ENCODE measurements at places on chromosomes 7 and 10.

GRCh38 chr10:79181698-79182521, 113.1 kb downstream of the ZMIZ1 start:
- no peak for DNase-seq

GRCh38 chr10:54402576-54402975, 398.5 kb downstream of the PCDH15 start:
- DNase-seq: no peak

GRCh38 chr10:84783386-84783785, 455.0 kb downstream of the CCSER2 start:
- DNase-seq: no peak

DNA sequence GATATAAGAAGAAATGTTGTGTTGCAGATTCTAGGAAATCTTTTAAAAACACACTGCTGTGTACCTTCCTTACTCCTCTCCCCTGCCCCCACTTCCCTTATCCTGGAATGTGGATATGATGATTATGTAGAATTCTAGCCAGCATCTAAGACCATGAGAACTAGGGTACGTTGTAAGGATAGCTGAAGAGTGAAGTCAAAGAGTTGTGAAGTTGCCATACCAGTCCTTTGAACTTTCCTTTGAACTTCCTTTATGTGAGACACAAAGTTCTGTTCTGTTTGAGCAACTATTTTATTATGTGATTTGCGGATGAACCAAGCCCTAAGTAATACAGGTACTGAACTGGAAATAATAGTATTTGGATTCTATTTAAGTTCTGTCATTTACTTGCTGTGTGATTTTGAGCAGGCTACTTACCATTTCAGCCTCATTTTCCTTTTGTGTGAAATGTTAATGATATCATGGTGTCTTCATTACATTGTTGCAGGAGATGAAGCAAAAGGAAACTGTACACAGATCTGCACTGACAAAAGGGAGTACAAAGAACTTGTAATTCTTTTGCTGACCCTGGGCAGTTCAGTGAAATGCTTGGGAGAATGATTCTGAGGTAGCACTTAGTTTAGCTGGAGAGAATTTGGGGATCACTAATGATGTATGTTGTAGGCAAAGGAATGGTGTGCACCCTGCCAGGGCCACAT, 31.4 kb downstream of the RPA3 start:
- DNase-seq: no peak

DNA sequence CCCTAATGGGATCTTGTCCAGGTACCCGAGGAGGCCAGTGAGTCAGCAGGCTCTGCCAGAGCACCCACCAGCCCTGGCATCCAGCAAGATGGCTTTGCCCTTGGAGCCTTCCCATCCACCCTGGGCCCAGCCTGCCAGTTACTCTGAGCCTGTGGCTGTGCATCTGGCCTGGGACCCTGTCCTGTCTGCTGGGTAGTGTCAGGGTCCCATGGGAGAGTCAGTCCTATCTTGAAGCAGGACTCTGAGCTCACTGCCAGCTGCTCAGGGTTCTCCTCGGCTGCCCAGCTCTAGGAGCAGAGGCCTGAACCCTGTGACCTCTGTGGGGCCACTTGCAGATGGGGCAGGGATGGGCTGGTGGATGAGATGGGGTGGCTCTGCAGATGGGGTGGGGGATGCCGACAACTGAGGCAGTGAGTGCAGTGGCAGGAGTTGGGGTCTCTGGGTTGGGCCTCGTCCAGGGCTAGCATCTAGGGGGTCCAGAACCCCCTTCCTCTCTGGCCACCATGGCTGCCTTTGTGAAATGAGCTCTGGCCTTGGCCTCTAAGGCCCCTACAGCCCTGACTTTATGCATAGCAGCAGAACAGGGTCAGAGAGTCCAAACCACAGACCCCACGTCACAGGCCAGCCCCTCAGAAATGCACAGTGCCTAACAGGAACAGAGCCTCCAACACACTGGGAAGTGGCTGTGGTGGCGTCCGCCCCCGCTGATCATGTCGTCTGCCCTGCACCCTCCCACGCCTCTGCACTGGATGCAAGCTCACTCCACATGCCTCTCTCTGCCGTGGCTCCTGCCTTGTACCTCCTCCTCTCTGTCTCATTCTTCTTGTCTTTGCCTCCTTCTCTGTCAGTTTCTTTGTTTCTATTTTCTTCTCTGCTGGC, 88.1 kb upstream of the RET start:
- no peak for DNase-seq

DNA sequence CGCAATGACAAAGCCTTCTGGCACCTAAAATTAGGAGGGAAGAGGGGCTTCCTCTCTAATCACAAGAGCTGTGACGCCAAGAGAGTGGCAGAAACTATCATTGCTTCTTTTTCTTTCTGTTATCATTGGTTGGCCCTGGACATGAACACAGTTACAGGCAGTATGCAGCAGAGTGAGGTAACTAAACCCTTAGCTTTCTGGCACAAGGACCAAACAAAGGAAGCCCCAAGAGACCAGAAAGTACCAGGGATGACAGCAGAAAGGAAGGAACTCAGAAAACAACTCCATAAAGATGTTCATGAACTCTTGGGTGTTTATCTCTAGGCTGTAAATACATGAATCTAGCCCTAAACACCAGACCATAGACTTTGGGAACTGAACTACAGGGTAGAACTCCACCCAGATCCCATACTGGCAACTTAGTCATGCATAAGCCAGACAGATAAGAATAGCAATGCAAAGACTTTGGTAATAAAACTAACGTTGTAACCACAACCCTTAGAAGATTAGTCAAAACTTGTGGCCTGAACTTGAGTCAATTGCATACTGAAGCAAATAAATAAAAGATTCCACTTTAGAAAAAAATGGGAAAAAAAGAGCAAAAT, 195.7 kb upstream of the PTN start:
- DNase-seq: no peak

DNA sequence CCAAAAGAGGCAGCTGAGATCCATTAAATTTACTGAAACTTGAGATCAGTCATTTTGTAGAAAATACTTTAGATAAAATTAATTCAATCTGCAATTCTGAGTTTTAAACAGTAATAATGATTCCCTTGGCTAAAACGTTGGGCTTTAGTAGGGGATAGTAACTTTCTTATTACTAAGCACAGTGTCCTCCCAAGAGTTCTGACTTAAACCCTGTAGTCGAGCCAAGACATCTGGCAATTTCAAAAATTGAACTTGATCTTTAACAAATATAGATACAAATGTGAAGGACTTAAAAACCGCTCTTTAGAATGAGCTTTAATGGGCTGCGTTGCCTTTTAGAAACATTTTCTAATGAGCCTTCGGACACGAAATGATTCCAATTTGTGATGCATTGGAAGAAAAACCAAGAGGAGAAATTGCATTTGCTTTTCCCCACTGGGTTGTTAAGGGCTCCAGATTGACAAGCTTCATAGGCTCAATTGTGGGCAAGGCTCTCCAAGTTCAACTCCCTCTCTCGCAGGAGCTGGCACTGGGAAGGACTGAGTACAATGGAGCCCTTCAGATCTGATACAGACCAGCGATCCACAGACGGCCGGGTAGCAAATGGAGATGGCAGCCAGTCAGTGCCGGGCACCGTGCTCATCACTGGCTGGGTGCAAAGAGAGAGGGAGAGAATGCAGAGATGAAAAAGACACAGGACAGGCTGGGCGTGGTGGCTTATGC, 921.3 kb upstream of the AUTS2 start:
- DNase-seq: no peak

DNA sequence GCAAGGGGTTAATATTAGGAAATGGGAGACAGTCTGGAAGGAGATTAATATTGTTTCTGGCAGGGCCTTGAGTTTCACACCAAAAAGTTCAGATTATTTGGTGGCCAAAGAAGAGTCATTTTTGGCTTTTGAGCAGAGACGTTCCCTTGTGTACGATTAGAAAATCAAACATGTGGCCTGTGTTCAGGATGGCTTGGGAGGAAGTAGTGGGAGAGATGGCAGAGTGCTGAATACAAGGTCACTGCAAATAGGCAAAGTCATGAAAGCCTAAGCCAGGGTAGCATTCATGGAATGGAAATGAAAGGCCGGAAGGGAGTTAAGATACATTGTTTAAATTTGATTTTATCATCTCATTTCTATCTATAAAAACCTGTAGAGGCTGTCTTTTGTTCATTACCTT, 9.5 kb upstream of the GGCT start:
- no peak for DNase-seq

GRCh38 chr7:90931986-90932916, 332.0 kb upstream of the FZD1 start:
- DNase-seq: no peak

GRCh38 chr10:33215154-33215553, 119.3 kb downstream of the NRP1 start:
- DNase-seq: no peak

- DNase-seq: no peak
Observed at GRCh38 chr10:86944471-86944870, 12.9 kb downstream of the MMRN2 start.

DNA sequence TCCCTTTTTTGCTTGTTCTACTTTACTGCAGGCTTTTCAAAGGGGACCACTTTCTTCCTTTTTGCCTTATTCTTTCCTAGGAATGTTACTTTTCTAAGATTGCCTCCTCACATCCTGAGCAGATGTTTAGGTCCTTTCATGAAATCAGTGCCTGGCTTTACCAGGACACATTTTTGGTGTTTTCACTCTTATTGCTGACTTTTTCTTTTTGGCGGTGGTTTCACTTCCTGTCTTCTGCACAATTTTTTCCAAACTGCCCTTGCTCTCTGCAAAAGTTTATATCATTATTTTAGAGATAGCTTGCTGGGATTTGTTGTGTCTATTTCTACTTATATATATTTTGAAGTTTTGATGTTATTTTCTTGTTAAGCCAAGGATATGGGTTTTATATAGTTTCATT, 332.2 kb upstream of the MTPN start:
- DNase-seq: no peak

- no peak for DNase-seq
Observed at GRCh38 chr7:17126413-17127268, 171.8 kb upstream of the AHR start.

- DNase-seq: peak; percentile 3
Observed at GRCh38 chr7:28853834-28854749, 104.0 kb downstream of the TRIL start.

DNA sequence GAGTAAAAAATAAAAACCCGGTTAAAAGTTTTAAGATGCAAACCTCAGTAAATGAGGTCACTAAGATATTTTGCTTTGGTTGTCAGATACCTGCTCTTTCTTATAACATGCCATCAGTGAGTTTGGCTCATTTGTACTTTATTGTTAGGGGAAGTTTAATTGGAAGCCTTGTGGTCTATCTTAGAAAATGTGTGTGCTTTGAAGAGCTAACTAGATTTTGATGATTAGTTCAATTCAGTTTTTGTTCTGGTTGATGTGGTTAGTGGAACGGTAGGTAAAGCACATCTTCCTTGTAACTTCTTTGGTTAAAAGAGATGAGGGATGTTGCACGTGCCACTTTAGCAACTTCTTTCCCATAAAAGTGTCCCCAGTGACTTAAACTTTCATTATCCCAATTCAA, 353.4 kb upstream of the GALNT17 start:
- no peak for DNase-seq

- DNase-seq: no peak
Observed at GRCh38 chr10:120744040-120744439, 107.1 kb upstream of the WDR11 start.

DNA sequence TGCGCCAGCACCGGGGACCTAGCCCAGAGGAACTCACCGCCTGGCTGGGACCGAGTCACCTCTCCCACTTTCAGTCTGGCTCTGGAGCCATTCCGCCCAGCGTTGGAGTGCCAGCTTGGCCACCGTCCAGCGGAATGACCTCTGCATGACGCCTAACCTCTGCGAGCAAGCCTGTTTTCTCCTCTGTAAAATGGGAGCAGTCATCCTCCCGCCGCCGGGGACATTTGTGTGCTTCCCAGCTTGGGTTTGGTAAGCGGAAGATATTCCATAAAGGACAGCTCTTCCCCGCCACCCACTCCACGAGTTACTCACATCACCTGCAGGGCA, 1.3 kb upstream of the ZCCHC24 start:
- DNase-seq: no peak

DNA sequence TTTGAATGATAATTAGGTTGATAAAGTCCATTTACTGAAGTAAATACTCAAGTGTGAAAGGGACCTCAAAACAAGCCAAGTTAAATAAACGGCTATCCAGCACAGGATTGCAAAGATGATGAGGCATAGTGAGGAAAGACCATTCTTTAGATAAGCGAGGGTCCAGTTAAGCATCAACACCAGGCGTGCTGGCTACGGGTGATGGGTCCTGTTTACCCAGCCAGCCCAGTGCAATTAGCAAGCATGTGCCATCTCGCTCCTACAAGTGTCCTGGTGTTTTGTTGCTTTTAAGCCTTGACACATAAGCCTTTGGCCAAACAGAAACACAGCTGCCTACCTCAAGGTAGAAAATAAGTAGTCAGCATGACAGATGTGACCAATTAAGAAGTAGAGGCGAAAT, 7.1 kb downstream of the NEBL start:
- DNase-seq: no peak

GRCh38 chr7:157444011-157444842, 107.4 kb downstream of the DNAJB6 start:
- no peak for DNase-seq

DNA sequence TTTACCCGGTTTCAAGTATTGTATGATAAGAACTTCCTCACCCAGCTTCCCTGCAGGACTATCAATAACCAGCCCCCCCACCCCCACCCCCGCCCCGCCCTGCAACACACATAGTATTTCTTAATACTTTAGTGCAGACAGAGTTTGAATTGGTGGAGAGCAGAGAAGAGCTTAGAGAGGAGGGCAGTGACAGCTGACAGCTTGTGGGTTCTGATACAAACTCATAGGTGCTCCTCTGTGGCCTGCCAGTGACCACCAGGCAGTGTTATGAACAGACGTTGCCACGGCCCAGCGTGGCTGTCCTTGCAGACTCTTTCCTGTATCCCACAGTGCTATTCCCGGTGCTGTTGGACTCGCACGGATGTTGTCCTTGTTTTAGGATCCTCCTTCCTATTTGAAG, 186.9 kb upstream of the ADO start:
- no peak for DNase-seq

DNA sequence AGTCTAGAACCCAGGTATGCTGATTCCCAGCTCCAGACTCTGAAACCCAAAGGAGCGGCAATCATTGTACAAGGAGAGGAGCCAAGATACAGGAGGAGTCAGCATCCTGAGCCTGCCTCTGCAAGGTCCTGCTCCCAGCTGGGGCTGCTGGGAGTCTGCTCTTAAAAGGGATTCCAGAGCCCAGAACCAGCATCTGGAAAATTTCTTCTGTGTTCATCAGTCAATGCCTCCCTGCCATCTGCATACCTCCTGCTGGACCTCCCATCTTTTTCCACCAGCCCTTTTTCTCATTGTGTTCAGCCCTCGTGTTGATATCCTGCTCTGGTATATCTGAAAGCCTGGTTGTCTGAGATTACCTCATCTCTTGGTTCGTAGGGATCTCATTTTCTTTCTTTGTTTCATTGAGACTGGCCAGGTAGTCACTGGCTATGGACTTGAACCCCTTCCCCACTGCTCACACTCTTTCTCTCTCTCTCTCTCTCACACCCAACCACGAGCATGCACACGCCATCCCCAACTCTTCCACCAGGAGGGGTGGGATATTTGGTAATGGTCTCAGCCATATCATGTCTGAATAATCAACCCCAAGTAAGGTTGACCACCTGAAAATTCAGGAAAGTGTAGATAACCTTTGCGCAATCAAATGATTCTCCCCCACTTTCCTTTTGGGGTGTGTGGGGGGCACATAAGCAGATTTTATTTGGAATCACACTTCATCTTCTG, 608.8 kb downstream of the LRMDA start:
- DNase-seq: no peak

Measured in effector CD4-positive, alpha-beta T cell (primary cell).